ENCODE measurements at places on chromosomes 13 and 19. TPM values are rescaled to one million over a fixed set of nuclear protein-coding genes. Genes with fewer than 3 reads are reported as not detected.

PSG11 gene
- 0.85 TPM for polyA plus RNA-seq

FCAR gene
- not detected for polyA plus RNA-seq

SLITRK5 gene
- not detected for polyA plus RNA-seq

CYP2A6 gene
- polyA plus RNA-seq: not detected

HRC gene
- not detected for polyA plus RNA-seq

KLK15 gene
- polyA plus RNA-seq: not detected

ZNF99 gene
- not detected for polyA plus RNA-seq

LHB gene
- polyA plus RNA-seq: 0.54 TPM

AP1M2 gene
- polyA plus RNA-seq: not detected

FCER2 gene
- 0.33 TPM for polyA plus RNA-seq

PROZ gene
- polyA plus RNA-seq: not detected

PSG6 gene
- polyA plus RNA-seq: 1.2 TPM

ATP8A2 gene
- 0.05 TPM for polyA plus RNA-seq

PMIS2 gene
- not detected for polyA plus RNA-seq

ABCC4 gene
- 3.9 TPM for polyA plus RNA-seq

CTXN1 gene
- polyA plus RNA-seq: 3.3 TPM

COQ8B gene
- 15.2 TPM for polyA plus RNA-seq

PRTN3 gene
- polyA plus RNA-seq: not detected

GPR4 gene
- polyA plus RNA-seq: 1.6 TPM

ADAMTSL5 gene
- polyA plus RNA-seq: 23.3 TPM

Measured in GM23248 (cell line).